Activated CD4-positive, alpha-beta T cell treated with anti-CD3 and anti-CD28 coated beads for 1 hour (primary cell): ENCODE measurements at places on chromosomes 5 and 9.

- DNase-seq = no peak
Observed at GRCh38 chr5:14040542-14040941, 96.1 kb upstream of the DNAH5 start.

- no peak for DNase-seq
Observed at GRCh38 chr5:5165541-5166002, 25.4 kb downstream of the ADAMTS16 start.

- DNase-seq = no peak
Observed at GRCh38 chr5:124658867-124659557, 87.4 kb downstream of the ZNF608 start.

DNA sequence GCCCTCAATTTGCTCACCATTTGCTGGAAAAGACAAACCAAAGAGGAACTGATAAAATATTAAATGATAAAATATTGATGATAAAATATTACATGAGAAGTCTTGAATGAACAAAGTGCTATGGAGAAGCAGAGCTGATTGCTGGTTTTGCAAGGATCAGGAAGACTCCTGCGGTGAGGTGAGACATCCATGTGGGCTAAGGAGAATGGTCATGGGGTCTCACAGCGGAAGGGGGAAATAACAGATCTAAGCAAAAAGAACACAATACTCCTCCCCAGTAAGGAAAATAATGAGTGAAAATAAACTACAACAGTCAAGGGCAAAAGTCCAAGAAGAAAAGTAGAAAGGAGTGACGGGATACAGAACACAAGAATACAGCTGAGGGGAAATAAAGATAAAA is 146.8 kb downstream of the LURAP1L start:
- DNase-seq = no peak

GRCh38 chr9:113483676-113484257 is 20.2 kb downstream of the RGS3 start:
- DNase-seq = no peak
